ENCODE measurements at places on chromosomes 4 and X.

DNA sequence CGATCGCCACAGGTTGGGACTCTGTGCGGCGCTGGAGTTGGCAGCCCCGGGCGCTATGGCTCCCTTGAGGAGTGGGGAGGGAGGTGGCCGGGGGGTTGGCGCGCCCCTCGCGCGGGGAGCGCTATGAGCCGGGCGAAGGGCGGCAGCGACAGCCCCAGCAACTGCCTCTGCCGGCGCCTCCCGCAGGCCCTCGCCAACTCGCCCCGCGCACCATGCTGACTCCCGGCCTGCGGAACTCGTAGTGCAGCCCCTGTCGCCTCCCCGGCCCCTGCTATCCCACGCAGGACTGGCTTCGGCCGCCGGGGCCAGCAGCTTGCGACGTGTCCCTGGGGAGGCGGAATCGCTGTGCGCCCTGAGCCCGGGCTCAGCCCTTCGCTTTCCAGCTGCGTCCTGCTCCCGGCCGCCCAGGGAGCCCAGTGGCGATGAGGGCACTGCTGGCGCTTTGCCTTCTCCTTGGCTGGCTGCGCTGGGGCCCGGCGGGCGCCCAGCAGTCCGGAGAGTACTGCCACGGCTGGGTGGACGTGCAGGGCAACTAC, 415 bp downstream of the SHISA3 start:
- DNase-seq, result no peak

GRCh38 chrX:82816001-82816400, 692.1 kb upstream of the POU3F4 start:
- no peak for DNase-seq

DNA sequence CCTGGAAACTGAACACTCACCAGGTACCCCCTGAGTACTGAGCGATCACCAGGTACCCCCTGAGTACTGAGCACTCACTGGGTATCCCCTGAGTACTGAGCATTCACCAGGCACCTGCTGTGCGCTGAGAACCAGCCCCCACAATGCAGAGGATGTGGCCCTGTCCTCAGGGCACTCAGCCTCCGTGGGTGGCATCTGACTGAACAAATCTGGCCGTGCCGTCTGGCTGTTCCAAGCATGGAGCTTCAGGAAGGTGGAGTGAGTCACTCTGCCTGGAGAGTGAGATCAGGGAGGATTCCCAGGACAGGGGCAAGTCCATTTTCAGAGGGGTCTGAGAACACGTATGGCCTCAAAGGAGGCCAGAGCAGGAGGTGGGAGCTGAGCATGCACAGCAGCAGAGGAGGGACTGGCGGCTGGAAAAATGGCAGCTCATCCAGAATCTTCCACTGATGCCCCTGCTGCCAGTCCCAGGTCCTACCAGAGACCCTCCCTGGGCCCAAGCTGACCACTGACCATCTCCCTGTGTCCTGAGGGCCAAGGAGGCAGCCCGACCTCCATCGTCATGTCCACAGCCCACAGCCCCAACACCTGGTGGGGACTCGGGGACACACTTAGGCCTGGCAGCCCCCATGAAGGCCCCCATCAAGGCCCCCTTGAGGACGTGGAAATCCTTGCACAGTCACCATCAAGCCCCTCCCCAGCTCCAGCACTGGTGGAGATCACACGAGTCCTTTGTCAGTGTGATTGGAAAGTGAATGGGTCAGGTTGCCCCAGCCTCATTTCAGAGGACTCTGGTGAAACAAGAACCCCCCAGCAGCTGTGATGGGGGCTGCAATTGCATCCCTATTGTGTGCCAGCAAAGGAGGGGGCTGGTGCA, 94.1 kb downstream of the HMX1 start:
- no peak for DNase-seq

DNA sequence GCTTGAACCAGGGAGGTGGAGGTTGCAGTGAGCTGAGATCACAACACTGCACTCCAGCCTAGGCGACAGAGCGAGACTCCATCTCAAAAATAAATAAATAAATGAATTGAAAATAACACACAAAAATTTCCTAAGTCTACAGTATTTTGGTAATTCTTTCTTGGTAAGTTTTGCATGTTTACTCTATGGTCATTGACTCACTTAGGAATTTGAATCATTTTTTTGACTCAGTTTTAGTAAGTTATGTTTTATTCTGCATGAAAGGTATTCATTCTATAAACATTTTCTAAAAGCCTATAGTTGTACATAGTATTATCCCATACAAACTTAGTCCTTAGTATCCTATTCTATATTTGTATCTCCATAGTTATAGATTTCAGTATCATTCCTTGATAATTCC, 772.9 kb upstream of the SLIT2 start:
- no peak for DNase-seq

DNA sequence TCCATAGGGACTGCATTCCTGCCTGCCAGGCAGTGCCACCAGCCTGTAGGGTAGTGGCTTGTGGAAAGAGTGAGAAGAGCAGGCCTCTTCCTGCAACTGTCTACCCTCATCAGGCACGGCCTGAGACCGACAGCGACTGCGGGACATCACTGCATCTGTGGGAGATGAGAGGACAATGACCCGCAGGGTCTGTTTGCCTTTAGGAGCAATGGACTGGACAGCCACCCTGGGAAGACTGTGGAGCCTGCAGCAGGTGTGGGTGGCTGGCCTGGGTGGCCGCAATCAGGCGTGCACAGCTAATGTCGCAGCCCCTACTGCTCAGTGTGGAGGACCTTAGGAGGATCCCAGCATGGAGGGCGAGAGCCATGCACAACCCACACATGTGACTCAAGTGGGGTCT, 227.9 kb downstream of the PTTG2 start:
- no peak for DNase-seq

DNA sequence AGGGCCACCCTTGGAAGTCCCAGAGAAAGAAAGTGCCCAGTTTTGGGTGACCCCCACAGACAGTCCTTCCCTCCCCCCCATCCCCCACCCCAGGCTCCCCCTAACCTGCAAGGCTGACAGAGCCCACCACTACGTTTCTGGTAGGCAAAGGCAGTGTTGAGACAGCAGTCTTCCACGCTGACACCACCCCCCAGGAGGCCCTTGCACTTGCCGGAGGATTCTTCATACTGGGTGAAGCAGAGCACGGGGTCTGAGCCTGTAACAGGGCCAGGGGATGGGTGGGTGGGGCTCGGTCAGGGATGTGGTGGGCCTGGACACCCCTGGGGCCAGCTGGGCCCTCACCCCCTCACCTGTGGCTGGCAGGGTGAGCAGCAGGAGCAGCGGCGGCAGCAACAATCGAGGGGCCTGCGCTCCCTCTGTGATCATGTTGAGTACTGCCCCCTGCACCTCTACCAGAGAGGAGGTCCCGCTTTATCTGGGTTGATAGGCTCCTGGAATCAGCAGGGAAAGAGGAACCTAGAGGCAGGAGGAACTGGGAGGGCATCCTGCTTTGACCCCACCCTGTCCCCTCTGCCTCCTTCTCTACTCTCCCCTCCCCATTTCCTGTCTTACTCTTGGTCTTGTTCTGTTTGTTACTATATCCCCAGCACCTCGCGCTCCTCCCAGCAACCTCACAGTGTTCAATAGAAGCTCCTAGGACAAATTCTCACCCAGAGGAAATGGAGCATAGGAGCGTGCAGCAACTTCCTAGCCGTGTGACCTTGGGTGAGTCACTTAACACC, at the start of gene CFP:
CFP (minus strand) TSS at position 512 of the 782 bp plus-strand sequence; CDS start at position 426, 86 bp downstream.
- no peak for DNase-seq

DNA sequence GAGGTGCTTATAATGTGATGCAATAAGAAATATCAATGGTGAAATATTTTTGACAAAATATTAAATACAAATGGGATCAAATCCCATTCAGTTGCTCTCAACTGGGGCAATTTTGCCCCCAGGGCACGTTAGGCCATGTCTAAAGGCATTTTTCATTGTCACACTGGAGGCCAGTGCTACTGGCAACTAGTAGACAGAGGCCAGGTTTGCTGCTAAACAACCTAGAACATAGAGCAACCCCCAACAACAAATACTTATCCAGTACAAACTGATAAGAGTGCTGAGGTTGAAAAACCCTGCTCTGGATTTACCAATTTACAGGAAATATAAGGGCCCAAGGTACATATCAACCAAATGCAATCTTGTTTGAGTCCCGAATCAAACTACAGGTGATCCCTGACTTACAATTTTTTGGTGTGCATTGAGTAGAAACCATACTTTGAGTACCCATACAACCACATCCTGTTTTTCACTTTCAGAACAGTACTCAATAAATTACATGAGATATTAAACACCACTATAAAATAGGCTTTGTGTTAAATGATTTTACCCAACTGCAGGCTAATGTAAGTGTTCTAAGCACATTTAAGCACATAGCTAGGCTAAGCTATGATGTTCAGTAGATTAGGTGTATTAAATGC, 237.5 kb downstream of the HNRNPD start:
- DNase-seq, result no peak

GRCh38 chr4:13523591-13524503, 20.5 kb downstream of the NKX3-2 start:
- DNase-seq, result no peak

GRCh38 chrX:3522101-3522650, 175.7 kb upstream of the MXRA5 start:
- DNase-seq, result no peak

GRCh38 chrX:54325077-54325476, 32.8 kb downstream of the WNK3 start:
- DNase-seq, result no peak

- DNase-seq, result no peak
These were observed 6.8 kb downstream of the SEPTIN6 start for GRCh38 chrX:119686087-119686691.

DNA sequence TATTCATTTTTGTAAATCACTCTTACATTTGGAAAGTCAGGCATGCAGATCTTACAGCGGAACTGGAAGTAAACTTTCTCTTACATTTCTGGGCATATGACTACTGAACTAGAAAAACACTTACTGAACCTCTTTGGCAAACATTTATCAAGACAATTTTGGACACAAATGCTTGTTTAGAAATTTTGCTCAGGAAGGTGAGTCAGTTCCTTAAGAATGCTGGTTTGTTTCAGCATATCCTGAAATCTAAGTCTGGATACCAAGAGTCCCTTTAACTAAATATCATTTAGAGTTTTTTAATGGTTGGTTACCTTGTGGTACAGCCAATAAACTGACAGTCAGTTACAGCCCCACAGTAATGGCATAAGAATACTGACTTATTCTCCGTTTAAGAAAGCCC, 15.0 kb downstream of the SHISA3 start:
- DNase-seq, result no peak

DNA sequence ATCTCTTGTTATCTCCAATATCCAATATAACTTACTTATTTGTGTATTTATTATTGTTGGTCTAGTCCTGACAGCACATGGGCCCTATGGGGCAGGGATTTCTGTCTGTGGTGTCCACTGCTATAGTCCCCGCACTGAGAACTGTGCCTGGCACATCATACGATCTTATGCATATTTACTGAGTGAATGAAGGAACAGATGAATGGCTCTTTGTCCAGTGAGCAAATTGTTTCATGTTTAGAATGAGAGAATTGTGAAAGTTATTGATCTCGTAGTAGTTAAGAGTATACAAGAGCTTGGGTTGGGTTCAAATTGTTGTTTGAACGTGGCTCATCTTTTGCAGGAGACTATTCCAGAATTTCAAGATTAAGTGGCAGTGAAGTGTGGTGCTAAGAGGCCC, 96.1 kb upstream of the SLC34A2 start:
- no peak for DNase-seq

DNA sequence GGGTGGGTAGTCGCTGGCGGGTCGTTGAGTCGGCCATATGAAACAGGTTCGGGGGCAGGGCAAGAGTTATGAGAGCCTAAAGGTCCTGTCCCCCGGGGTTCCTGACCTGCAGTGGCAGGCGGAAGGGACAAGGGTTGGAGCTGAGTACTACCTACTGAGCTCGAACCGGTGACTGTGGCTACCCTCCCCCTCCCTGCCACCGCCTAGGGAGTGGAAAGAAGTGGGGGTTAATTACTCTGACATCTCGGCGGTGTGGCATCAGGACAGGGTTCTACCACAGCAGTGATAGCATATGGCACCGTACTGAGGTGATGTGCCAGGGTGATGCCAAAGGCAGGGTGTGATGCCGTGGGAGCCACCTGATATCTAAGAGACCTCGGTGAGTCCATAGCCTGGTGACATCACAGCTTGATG, 307 bp downstream of the ATG4A start:
- DNase-seq, result no peak

GRCh38 chr4:152259866-152260265, 276.0 kb downstream of the FBXW7 start:
- DNase-seq, result no peak

- no peak for DNase-seq
These were observed 545.6 kb upstream of the LCORL start for GRCh38 chr4:18566970-18567799.

GRCh38 chr4:139568206-139568955, 12.4 kb upstream of the SETD7 start:
- no peak for DNase-seq

- no peak for DNase-seq
These were observed 275.6 kb upstream of the HS3ST1 start for GRCh38 chr4:11704186-11704830.

DNA sequence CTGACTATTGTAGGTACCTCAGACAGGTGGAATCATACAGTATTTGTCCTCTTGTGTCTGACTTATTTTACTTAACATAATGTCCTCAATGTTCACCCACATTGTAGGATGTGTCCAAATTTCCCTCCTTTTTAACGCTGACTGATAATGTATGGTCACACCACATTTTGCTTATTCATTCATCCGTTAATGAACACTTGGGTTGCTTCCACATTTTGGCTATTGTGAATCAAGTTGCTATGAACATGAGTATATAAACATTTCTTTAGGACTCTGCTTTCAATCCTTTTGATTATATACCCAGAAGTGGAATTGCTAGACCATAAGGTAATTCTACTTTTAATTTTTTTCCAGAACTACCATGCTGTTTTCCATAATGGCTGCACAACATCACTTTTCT, 87.0 kb upstream of the NDP start:
- no peak for DNase-seq

GRCh38 chr4:100306018-100306417, 115.8 kb upstream of the DDIT4L start:
- DNase-seq, result no peak

DNA sequence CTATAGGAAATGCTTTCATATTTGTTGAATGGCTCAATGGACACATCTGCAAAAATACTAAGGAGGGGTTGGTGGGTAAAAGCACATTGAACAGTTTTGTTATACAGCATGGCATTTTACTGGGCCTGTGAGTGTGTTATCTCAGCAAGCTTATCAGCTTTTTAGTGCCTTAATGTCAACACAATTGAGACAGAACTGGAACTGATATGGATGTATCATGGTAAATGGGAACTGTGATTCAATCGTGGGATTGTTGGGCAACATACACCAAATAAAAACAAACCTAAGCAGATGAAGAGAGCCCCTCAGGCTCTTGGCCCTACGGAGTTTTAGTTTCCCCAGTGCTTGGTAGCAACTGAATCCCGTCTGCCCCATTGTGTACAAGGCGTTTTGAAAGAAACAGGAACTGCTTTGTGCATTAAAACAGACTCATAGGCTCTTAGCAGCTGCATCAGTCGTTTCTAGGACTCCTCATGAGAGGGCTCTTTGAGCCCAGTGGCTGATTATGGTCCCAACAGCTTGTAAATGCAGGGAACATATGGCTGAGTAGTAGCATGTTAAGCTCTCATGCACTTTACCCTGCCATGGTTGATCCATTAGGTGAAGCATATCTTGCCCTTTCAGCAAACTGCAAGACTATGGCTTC, 7.3 kb downstream of the GPR119 start:
- no peak for DNase-seq

- no peak for DNase-seq
These were observed 68.4 kb downstream of the ARHGEF38 start for GRCh38 chr4:105620640-105621323.

- no peak for DNase-seq
These were observed 493.8 kb upstream of the PABPC4L start for GRCh38 chr4:134695433-134695832.

GRCh38 chrX:95318882-95319281, 1365.8 kb upstream of the DIAPH2 start:
- no peak for DNase-seq

GRCh38 chr4:17493619-17494018, 18.3 kb downstream of the QDPR start:
- no peak for DNase-seq
